Psoas muscle (tissue), 8 donors: ENCODE measurements at places on chromosomes 6 and 20. TPM values are rescaled to one million over a fixed set of nuclear protein-coding genes. Genes with fewer than 3 reads are reported as not detected.
A peak's percentile ranks its signal among the peaks of the same experiment; 100 is the strongest.

Gene BMP6
- 1.5 TPM for total RNA-seq

DNA sequence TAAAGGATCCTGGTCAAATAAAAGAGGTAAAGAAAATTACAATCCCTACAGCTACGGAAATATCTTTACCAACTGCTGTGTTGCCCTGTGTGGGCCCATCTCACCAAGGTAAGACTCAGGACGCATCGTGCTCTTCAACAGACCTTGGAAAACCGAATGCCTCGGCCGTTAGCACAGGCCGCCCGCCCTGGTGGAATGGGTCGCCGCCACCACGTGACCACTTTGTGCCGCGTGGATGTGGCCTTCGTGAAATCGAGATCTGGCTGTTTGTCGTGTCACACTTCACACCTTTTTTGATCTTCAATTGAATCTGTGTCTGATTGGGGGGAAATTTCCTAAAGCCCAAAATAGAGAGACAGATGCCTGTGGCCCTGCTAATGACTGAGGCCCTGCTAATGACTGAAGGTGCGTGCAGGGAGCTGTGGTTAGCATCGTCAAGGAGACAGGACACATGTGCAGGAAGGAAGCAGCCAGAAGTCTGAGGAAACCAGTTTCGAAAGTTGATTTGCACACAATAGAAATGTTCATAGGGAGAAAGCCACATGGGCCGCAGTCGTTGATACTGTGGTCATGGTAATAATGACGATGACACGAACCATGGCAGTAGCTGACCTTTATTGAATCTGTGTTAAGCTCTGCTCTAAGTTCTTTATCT lies 175.7 kb upstream of the SNX9 start:
- DNase-seq, result no peak

GRCh38 chr20:19022118-19022575 lies 190.3 kb upstream of the SLC24A3 start:
- DNase-seq, result no peak

Gene TBP
- total RNA-seq, result 12.0 TPM

Gene C2
- total RNA-seq, result 5.5 TPM

Gene SLC24A3
- total RNA-seq, result 24.4 TPM

Gene ISM1
- 1.0 TPM for total RNA-seq

GRCh38 chr20:34415079-34415478 lies 52.0 kb downstream of the ITCH start:
- DNase-seq, result no peak

GRCh38 chr6:24931718-24932691 lies 3.8 kb downstream of the RIPOR2 start:
- no peak for DNase-seq

Gene MYT1
- total RNA-seq, result not detected

DNA sequence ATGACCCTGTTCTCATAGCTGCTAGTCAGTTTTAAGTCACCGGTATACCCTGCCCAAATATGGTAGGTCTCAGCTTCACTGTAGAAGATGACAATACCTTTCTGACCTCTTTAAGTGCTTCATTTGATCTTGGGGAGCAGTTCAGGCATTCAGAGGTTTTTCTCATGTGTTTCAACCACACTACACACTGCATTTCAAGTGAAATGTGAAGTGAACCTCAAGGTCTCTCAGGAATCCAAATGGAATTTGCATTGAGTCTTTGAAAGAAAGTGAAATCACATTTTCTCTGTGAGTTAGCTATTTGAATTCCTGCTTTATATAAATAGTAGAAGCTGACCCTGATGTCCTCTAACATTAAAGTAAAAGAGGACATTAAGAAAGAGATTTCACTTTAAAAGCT lies 461.6 kb downstream of the ADGRB3 start:
- DNase-seq, result no peak

DNA sequence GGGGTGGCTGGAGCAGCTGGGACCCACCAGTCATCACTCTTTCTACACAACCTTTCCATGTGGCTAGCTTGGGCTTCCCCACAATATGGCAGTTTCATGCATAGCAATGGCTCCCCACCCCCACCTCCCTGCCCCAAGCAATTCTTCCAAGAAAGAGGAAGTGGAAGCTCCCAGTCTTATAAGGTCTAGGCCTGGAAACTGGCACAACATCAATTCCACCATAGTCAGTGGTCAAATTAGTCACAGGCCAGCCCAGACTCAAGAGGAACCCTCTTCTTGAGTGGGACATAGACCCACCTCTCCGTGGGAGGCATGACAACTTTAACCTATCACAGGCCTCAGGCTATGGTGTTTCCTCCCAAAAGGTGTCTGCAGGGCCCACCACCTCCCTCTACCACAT lies 17.7 kb downstream of the TGM6 start:
- DNase-seq, result no peak

DNA sequence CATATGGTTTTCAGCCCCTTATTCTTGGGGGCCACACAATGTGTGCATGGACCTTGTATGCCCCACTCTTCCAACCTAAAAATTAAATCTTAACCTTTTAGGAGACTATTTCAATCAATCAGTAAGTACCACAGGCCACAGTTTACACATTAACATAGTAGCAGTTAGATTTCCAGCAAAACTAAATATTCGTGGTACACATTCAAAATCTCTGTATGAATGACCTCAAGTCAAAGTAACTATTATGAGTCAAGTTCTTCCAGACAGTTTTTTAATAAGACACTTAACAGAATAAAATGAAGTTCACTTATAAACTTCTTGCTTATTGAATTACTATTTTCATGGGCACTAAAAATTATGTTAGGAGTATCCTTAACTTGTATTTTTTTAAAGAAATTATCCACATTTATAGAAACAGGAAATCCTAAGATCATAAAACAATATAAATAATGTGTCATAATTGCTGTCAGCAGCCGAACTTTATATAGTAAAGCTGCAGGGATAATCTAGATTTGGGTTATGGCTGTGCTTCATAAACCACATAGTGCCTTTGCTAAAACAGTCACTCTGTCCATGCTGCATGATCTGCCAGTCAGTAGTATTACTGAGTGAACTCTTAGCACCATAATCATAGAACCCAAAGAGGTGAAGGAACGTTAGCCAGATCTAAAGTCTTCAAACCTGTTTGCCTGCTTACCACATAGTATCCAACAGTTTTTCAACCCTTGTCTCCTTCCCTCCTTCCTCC lies 21.7 kb downstream of the SEC63 start:
- DNase-seq, result no peak

DNA sequence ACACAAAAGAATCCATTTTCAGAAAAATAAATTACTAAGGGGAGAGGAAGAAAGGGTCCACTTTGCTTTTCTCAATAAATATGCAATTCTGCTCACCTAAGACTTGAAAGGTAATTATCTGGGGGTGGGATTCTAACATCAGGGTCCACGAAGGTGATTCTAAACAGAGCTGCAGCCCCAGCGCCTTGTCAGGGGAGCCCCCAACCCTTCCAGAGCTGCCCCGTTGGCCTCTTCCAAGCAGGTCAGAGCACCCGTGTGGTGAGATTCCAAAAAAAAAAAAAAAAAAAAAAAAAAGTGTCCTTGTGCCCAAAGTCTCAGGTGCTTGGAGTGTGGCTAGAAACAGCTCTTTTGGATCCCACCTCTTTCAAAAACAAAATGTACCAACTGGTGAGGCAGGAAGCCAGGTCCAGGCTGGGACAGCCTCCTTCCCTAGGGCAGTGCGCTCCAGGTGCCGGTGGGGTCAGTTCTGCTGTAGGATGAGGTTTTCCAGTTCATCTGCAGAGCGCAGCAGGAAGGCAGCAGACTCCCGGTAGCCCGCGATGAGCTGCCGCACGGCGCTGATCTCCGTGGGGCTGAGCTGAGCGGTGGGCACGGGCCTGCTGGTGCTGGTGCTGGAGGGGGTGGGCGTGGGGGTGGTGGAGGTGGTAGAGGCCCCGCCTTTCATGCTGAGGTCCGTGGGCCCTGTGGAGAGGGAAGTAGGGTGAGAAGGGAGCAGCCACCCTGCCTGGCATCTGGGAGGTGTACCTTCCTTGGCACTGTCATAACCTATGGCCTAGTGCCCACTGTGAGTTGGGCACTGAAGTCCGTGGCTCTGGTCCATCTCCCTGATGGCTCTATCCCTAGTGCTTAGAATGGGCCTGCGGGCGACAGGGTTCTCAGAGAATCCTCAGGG lies 89.3 kb downstream of the ASXL1 start:
- no peak for DNase-seq

Gene DEFB125
- total RNA-seq, result not detected

DNA sequence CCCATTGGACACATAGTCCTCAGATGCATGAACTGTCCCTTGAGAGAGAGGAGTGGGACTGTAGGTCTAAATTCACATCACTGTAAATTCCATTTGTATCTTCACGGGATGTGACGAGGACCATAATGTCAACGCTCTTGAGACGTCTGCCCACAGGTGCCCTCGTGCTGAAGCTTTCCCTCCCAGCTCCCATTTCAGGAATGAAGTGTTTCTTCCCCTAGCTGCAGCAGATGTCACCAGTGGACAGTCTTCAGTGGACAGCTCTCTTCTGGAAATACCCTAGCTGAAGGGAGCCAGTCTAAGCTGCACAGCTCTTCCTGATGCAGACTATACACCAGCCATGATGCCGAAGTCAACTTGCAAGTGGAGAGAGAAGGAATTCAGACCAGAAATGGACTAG lies 217.4 kb upstream of the ECI2 start:
- DNase-seq, result no peak

- DNase-seq, result no peak
These were observed 16.7 kb upstream of the PRDM1 start for GRCh38 chr6:106069478-106069877.

- peak; percentile 70 for DNase-seq
These were observed 550.5 kb upstream of the MARCKS start for GRCh38 chr6:113306552-113307145.

DNA sequence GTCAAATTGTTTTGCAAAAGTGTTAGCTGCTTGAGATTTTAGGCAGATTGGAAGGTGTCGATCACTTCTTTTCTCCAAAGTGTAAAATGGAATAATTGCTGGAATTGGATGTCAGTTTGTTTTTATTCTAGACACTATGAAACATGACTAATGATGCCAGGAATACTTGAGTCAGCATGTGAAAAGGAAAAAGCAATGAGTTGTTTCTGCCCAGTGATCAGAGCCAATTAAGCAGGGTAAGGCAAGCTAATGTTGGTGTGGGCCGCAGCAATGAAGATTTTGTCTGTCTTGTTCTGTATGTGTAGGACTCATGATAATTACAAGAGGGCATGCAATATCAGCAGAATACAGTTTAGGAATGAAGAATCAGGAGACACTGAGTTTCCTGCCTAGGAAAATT lies 110.3 kb downstream of the CARMIL1 start:
- no peak for DNase-seq

Gene ENPP3
- 0.34 TPM for total RNA-seq

- no peak for DNase-seq
These were observed 7.2 kb downstream of the ACTR5 start for GRCh38 chr20:38755324-38755910.

DNA sequence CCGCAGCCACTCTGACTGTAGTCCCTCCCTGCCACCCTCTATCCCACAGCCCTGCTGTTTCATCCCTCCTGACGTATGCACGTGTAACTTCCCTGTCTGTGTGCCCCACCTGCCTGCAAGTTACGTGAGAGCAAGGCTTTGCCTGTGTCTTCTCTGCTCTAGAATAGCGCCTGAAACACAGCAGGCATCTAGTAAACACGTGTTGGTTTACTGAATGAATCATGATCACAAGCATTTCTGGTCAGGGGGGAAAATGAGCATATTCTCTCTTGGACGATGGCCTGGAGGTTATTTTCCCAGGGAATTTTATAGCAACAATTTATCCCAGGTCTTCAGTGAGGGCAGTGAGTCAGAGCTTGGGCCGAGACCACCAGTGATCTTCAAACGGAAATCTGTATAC lies 38.3 kb downstream of the PSMG4 start:
- peak; percentile 30 for DNase-seq

GRCh38 chr20:62702895-62703852 lies 5.5 kb upstream of the NTSR1 start:
- DNase-seq, result no peak

GRCh38 chr20:57451795-57452661 lies 60.8 kb downstream of the RBM38 start:
- no peak for DNase-seq

DNA sequence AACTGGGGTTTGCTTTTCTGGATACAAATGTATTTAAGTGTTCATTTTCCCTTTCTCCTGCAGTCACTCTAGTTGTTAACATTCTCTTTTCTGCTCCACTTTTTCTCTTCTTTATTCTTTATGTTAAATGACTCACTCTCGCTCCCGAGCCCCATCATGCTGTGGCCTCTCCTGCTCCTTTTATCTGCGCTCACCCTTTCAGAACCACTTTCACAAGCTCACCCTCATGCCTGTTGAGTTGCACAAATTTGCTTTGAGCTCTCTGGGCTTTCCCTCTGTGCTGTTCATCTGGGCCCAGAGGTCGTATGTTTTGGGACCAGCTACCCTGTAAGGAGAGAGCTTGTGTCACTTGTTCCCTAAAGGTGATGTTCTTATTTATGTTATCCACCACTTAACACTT lies 98.1 kb upstream of the ASCC3 start:
- DNase-seq, result no peak

- no peak for DNase-seq
These were observed 147.5 kb upstream of the TSHZ2 start for GRCh38 chr20:52824494-52825216.

- DNase-seq, result no peak
These were observed 2.5 kb upstream of the SPATS1 start for GRCh38 chr6:44339763-44340625.

- no peak for DNase-seq
These were observed 14.3 kb upstream of the EPM2A start for GRCh38 chr6:145749632-145750031.

- DNase-seq, result no peak
These were observed 133.6 kb upstream of the SGK1 start for GRCh38 chr6:134451529-134451928.

GRCh38 chr6:65627015-65627414 lies 80.0 kb downstream of the EYS start:
- no peak for DNase-seq

Gene TP53TG5
- not detected for total RNA-seq
